ENCODE measurements at places on chromosomes 7 and 10.
A peak's percentile ranks its signal among the peaks of the same experiment; 100 is the strongest.

GRCh38 chr7:80357530-80357929 lies 154.3 kb downstream of the GNAT3 start:
- peak; percentile 15 for DNase-seq

DNA sequence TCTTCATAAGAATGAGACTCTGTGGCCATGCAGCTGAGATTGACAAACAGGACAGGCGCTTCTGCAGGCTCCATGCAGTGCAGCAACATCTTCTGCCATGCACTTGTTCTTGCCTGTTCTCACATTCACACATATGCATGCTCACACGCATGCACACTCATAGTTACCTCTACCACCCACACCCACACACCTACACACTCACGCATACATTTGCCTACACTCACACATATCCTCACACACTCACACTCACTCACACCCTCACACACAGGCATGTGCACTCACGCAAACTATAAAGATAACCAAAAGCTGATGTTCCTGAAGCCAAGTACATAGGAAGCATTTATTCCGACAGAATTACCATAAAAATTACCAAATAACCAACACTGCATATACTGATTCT lies 15.7 kb downstream of the GLI3 start:
- no peak for DNase-seq

DNA sequence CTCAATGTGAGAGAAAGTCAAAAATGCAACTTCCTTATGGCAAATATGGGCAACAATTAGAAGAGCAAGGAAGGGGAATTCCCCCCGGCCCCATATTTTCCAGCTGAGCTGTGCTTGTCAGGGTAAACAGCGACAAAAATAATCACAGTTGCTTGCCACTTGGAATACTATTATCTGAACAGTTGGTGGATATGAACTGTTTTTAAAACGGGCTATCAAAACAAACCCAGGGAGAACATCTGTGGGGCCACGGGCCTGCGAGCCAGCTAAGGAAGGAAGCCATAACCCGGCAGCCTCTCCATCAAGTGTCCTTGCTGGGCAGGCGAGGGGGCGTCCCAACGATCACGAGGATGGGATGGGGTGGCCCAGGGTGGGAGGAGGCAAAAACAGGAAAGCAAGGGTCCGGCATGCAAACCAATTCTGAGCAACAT lies 228.4 kb downstream of the ARHGAP12 start:
- DNase-seq, result no peak

DNA sequence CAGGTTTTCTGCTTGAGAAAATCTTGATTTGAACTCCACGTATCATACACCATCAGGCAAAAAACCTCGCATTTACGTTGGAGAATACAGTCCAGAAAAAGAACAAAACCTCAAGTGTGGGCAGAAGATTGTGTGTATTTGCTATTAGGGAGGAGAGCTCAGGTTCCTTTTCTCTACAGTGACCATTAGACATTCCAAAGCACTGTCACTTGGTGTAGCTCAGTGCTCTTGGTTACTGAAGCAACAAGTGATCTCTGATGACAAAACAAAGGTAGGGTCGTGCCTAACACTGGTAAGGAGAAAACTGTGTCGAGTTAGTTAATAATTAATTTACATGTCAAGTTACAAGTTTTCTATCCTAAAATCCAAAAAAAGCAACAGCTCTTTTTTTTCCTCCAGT lies 72.6 kb downstream of the C1GALT1 start:
- no peak for DNase-seq

DNA sequence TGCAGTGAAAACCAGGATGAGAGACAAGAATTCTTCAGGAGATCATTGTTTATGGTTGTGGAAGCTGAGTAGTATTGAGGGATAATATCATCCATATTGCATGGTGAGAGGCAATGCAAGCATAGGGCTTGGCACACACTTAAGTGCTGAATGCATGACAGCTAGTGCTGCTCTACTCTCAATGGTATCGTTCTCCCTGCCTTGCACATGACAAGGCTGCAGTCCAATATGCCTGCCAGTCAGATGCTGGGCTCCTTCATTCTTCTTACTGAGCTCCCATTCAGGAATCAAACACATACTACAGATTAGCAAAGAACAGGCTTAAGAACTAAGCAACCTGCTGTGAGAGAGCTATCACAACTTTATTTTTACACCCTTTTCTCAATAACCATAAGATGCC lies 72.2 kb downstream of the SORCS1 start:
- DNase-seq, result no peak
